ENCODE measurements at places on chromosomes 3 and 15. TPM values are rescaled to one million over a fixed set of nuclear protein-coding genes. Genes with fewer than 3 reads are reported as not detected.

THSD4 gene
- total RNA-seq: 18.2 TPM

FHIT gene
- total RNA-seq: 10.3 TPM

GRCh38 chr3:8856071-8856470, 86.7 kb upstream of the OXTR start:
- no peak overlapping the region for H3K4me3 ChIP-seq
- no peak for DNase-seq
- no peaks in the 10 kb centered on the region for H3K4me1 ChIP-seq
- H3K27ac ChIP-seq: no peak overlapping the region
- no peaks in the 10 kb centered on the region for H3K36me3 ChIP-seq

GRCh38 chr3:52704611-52705437, 767 bp downstream of the GLT8D1 start:
- H3K36me3 ChIP-seq: peaks cover 21% of the 10 kb centered on the region
- DNase-seq: no peak
- no peaks in the 10 kb centered on the region for H3K27me3 ChIP-seq
- peak overlapping the region; percentile 80 for H3K4me3 ChIP-seq

- H3K4me1 ChIP-seq: peaks cover 12% of the 10 kb centered on the region
- H3K36me3 ChIP-seq: no peaks in the 10 kb centered on the region
- H3K4me3 ChIP-seq: no peak overlapping the region
- no peaks in the 10 kb centered on the region for H3K27me3 ChIP-seq
- H3K27ac ChIP-seq: no peak overlapping the region
- no peak for DNase-seq
Observed at GRCh38 chr15:38373016-38373415, 80.9 kb upstream of the FAM98B start.

DNA sequence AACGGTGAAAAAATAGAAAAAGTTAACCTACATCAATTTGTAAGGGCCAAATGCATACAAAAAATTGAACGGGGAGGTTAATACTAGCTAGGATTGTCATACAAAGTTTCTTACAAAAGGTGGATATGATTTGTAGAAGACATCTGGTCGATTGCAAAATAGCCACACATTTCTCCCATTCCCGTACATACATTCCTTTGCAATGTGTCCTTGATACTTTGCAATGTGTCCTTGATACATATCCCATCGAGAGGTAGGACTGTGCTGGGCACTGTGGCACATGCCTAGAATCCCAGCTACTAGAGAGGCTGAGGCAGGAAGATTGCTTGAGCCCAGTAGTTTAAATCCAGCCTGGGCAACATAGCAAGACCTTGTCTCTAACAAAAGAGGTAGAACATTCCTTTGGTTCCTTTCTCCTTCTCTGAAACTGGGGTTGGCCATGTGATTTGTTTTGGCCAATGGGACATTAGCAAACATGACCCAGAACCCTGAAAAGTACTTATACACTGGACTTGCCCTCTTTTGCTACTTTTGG, 9.5 kb downstream of the TTBK2 start:
- no peak overlapping the region for H3K27ac ChIP-seq
- peaks cover 9% of the 10 kb centered on the region for H3K4me1 ChIP-seq
- no peak for DNase-seq

DNA sequence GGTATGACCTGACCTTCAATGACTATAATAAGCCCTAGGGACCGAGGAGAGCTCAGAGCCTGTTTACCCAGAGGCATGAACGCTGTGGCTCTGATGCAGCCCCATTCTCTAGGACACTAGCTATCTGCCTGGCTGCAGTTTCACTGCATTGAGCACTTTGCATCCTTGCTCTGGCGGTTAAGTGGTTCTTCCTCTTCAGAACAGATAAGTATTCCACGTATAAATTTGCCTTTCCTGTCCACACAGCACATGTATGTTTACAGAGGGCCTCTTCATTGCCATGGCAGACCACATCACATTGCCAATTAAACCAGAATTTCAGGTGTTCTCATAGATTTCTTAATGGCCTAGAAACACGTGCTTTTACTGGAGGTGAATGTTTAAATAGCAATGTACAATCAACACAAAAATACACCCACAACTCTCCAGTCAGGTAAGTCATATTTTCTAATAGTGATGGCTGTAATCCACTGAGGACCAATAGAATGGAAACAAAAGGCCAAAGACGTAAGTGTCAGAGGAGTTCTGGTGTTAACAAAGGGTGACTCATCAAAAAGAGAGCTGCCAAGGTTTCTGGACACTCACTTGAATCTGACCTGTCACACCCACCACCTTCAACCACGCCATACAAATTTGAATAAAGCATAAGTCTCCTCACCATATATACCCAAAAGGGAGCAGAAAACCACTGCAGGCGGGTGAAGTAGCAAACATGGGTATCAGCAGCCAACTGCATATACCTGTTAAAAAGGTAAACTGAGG, 553.4 kb downstream of the OCA2 start:
- no peak overlapping the region for H3K27ac ChIP-seq
- H3K4me3 ChIP-seq: no peak overlapping the region
- no peaks in the 10 kb centered on the region for H3K36me3 ChIP-seq
- no peaks in the 10 kb centered on the region for H3K27me3 ChIP-seq
- H3K4me1 ChIP-seq: no peaks in the 10 kb centered on the region
- no peak for DNase-seq

DNA sequence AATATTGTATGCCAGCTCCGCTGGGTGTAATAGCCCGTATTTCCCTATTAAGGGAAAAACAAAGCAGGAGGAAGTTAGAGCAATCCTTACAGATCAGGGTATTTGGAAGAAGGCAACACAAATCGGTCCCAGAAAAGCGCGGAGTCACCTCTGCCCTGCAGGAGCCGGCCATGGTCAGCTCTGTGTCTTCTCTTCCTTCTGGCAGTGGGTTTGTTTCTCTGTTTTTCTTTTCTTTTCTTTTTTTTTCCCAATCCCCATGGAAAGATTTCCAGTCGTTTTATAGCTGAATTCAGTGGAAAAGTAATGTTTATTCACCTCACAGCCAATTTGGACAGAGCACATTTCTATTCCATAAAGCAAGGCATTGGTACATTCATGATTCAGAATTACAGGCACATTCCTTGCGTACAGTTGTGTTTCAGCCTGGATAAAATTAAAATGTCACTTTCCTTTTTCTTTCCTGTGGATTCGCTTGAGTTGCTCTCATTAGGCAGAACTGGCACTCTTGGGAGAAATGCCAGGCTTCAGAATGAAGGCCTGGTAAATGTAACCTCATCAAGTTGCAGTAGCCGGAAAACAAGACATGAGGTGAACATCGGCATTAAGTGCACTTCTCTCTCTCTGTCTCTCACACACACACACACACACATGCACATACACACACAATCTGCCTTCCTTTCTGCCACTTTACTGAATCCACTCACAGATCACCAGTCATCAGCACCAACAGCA, 204.5 kb upstream of the UBE2E1 start:
- no peak overlapping the region for H3K4me3 ChIP-seq
- DNase-seq: no peak
- H3K36me3 ChIP-seq: no peaks in the 10 kb centered on the region
- H3K27me3 ChIP-seq: no peaks in the 10 kb centered on the region

- H3K36me3 ChIP-seq: no peaks in the 10 kb centered on the region
- H3K27me3 ChIP-seq: no peaks in the 10 kb centered on the region
- H3K27ac ChIP-seq: no peak overlapping the region
- no peak for DNase-seq
Observed at GRCh38 chr3:144923046-144923775, 951.6 kb downstream of the DIPK2A start.

DNA sequence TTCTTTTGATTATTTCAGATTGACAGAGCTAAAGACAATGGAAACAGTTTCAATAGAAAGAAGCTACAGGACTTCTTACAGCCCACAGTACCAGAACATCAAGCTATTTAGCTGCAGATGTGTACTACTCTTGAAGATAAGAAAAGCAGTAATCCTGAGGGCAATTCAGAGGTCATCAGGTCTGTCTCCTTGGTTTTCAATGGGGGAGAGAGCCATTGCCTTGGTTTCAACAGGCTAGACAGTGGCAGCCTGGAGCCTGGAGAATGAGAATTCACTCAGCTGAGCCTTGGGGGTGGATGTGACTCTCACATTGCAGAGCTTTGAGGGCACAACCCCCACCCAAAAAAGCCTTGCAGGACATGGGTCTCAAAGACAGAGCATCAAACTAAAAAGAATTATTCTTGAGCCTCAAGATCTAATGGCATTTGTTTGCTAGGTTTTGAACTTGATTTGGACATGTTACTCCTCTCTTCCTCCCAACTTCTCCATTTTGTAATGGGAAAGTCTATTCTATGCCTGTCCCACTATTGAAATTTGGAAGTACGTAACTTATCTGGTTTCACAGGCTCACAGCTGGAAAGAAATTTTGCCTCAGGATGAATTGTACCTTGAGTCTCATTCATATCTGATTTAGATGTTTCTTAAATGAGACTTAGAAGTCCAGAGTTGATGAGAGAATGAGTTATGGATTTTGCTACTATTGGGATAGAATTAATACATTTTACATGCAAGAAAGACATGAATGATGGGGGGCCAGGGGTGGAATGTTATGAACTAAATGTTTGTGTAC, 36.9 kb downstream of the PLSCR1 start:
- DNase-seq: no peak
- no peak overlapping the region for H3K27ac ChIP-seq
- no peaks in the 10 kb centered on the region for H3K36me3 ChIP-seq
- no peaks in the 10 kb centered on the region for H3K27me3 ChIP-seq
- no peak overlapping the region for H3K4me3 ChIP-seq
- H3K4me1 ChIP-seq: peaks cover 24% of the 10 kb centered on the region

- no peak overlapping the region for H3K4me3 ChIP-seq
- H3K27ac ChIP-seq: no peak overlapping the region
- H3K27me3 ChIP-seq: peaks cover 18% of the 10 kb centered on the region
- no peaks in the 10 kb centered on the region for H3K36me3 ChIP-seq
- H3K4me1 ChIP-seq: no peaks in the 10 kb centered on the region
Observed at GRCh38 chr15:43273243-43273642, 6.5 kb upstream of the TGM5 start.

DNA sequence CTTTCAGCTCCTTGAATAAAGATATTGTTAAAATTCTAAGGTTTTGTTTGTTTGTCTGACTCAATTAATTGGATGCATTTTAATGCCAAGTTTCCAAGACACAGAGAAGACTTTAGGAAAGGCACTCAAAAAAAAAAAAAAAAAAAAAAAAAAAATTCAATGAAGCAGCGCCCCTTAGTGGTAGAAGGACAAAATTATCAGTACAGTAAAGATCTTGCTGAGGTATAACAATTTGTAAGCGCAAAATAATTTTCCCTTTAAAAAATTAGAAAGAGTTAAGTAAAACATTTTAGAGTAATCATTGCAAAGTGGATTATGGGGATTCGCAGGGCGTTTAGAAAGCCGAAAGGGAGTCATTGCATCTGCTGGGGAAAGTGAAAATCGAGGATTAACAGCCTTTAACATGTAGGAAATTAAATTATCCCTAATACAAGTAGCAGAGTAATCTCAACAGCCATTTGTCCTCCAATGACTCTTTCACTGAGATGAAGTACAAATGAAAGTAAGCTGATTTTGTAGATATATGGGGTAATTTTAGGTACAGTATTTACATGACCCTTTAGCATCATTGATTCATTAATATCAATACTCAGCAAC, 5.8 kb upstream of the DIS3L start:
- no peak overlapping the region for H3K4me3 ChIP-seq
- no peak overlapping the region for H3K27ac ChIP-seq
- H3K27me3 ChIP-seq: no peaks in the 10 kb centered on the region
- DNase-seq: no peak

DNA sequence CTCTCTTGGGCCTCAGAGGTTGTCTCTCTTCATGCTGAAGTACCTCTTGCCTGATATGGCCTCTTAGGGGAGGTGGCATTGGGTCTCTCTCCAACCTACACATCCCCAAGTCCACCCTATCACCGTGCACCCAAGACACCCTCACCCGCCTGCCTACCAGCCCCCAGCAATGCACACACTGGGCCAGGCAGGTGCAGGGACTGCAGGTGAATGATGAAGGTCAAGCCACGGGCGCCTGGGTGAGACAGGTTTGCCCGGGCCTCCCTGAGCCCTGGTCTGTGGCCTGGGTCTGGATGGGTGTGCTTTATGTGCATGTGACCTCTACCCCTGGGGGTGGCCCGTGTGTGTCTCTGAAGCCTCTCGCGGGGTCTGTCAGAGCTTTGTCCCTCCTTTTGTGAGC, 68.3 kb downstream of the WNT7A start:
- H3K4me3 ChIP-seq: no peak overlapping the region
- H3K4me1 ChIP-seq: no peaks in the 10 kb centered on the region
- no peaks in the 10 kb centered on the region for H3K27me3 ChIP-seq
- H3K36me3 ChIP-seq: no peaks in the 10 kb centered on the region
- no peak overlapping the region for H3K27ac ChIP-seq

DNA sequence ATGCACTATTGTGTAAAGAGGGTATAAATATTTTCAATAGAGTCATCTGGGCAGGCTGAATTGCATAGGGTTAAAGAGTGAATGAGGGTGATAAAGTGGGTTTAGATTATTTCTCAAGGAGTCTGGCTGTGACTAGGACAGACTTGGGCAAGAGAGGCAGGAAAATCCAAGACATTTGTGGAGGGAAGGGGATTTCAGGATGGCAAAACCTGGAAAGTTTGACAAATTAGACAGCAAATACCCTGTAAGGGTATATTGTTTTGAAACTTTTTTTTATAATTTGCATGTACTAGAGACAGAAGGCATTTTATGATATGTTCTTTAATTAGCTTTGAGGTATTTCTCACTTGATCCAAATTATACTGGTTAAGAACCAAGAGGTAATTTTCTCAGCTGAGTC, 17.1 kb downstream of the HGD start:
- H3K27ac ChIP-seq: no peak overlapping the region
- DNase-seq: no peak
- H3K27me3 ChIP-seq: no peaks in the 10 kb centered on the region
- H3K4me1 ChIP-seq: no peaks in the 10 kb centered on the region

DNA sequence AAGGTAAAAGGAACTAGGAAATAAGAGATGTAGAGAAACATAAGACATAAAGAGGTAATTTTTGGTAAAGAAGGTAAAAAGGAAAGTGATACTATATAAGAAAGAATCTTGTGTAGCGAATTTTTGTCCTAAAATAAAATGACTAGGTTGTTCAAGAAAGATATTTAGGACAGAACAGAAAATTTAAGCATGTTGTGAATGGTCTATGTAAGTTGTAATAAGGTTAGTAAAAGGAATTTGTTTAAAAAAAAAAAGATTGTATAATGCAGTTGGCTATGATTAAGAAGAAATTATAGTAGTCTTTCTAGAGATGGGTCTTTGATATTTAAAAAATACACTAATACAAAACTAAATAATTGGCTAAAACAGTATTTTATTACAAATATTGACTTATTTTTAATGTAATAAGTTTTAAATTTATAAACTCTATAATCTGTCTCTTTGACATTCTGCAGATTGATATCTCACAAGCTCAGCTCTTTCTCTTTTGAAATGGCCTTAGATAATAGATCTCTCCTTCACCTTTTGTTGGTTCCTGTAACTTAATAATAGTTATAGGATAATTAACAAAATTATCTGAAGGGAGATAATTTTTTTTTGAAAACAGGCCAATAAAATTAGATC, 3.7 kb upstream of the SLC41A3 start:
- no peaks in the 10 kb centered on the region for H3K36me3 ChIP-seq
- no peaks in the 10 kb centered on the region for H3K27me3 ChIP-seq
- no peak overlapping the region for H3K4me3 ChIP-seq
- DNase-seq: no peak
- no peak overlapping the region for H3K27ac ChIP-seq
- peaks cover 12% of the 10 kb centered on the region for H3K4me1 ChIP-seq

- no peak overlapping the region for H3K27ac ChIP-seq
- DNase-seq: no peak
- H3K27me3 ChIP-seq: no peaks in the 10 kb centered on the region
- no peaks in the 10 kb centered on the region for H3K36me3 ChIP-seq
Observed at GRCh38 chr3:63364495-63364894, 86.4 kb downstream of the SYNPR start.
